Activated T-cell treated with anti-CD3 and anti-CD28 coated beads, Interleukin-2, amount 50 U/mL, for 1 hour (primary cell): ENCODE measurements at places on chromosomes 2 and 18.

DNA sequence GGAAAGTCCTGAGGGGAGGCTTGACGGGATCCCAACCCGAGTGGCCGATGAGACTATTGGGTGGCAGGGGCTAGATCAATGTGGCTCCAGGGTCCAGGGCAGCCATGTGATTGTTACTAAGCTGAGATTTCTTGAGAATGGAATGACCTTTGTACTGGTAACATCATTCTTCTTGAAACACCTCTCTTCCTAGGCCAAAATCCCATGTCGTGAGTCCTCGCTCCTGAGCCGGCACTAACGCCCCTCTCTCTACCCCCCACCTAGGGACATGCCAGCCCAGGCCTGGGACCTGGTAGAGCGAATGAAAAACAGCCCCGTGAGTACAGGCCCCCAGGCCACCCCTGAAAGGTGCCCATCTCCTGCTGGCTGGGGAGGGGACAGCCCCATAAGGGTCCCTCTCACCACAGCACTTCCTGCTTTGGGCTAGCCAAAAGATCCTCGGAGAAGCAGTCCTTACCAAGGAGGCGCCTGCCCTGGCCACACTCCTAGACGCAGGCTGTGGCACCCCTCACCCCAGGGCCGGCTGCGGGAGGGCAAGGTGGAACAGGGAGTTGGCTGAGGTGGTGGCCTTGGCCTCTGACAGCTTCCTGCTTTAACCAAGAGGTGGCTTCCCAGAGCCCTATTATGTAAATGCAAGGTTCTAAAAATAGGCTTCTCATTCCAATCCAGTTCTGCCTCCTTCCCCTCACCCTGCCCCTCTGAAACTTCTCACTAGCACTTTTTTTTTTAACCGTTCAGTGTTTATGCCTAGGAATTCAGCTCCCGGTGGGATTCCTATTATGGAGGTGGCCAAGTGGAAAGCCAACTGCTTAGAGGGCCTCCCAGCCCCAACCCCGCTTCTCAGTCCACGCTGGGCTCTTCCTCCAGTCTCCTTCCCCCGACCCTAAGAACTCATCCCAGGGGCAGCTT lies 126.6 kb upstream of the PPP1CB start:
- peak; percentile 67 for DNase-seq

DNA sequence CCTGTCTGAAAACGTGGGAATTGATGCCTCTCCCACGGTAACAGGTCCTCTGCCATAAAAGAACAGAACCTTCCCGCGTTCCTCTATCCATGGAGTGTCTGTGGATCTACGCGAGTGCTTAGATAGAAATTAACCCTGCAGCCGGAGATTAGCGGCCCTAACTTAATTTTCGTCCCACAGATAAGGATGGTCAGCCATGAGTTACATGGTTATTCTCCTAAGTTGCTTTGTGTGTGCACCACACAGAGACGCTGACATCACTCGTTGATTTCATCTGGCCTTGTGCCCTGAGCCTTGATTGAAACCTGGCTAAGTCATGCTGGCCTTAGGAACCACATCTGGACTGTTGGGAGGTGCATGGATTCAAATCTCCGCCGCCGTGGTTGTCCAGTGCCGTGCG lies 132.1 kb downstream of the GBX2 start:
- DNase-seq, result no peak

DNA sequence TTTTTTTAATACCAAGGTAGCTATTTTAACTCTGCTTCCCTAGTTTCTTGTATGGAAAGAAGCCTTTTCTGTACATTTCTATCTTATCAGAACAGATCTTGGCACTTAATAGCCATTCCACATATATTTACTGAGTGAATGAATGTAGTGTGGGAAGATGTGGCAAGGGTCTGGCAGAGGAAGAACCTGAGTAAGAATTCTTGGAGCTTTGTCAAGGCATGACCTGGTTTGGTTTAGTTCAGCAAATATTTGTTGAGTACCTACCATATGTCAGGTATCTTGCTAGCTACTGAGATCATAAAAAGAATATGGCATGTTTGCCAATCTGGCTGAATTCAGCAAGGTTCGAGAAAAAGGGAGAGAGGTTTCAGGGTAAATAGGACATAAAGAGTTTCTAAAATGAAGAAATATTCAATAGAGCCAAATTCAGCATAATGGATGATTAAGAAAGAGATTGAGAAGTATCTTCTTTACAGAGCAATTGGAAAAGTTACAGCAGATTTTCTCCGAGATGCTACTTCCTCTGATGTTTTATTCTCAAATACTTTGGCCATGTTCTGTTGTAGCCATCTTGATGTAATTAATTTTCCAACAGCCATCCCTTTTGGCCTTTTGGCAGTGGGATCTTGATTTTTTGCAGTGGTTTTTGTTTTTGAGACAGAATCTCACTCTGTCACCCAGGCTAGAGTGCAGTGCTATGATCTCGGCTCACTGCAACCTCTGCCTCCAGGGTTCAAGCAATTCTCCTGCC lies 21.7 kb upstream of the MEP1B start:
- DNase-seq, result no peak

DNA sequence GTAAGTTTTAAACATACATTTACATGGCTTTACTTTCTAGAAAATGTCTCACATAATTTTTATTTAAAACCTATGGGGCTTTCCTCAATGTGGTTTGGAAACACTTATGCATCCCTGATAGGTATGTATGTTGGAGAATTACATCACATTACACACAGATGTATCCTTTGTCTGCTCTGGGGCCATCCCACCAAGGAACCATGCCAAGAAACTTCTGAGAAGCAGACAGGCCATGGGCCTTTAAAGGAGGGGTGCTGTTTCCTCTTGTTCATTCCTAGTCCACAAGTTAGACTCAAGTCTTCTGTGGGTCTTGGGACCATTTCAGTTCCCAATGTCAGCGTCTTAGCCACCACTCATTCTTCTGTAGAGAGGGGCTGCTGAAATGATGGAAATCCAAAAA lies 162.0 kb upstream of the SETBP1 start:
- no peak for DNase-seq
